ENCODE measurements at places on chromosomes 7 and 10. TPM values are rescaled to one million over a fixed set of nuclear protein-coding genes. Genes with fewer than 3 reads are reported as not detected.

DGKB gene
- total RNA-seq = not detected

TMEM273 gene
- 4.7 TPM for total RNA-seq

SLC18A3 gene
- total RNA-seq = not detected

NPY4R2 gene
- total RNA-seq = not detected

PLXNA4 gene
- total RNA-seq = 36.0 TPM

IFIT1B gene
- total RNA-seq = not detected

BAMBI gene
- 3.2 TPM for total RNA-seq

AP3M1 gene
- 80.6 TPM for total RNA-seq

OPALIN gene
- total RNA-seq = not detected

TRPV5 gene
- not detected for total RNA-seq

TSPAN33 gene
- total RNA-seq = not detected

SHTN1 gene
- 20.7 TPM for total RNA-seq

GRID2IP gene
- total RNA-seq = not detected

WDR86 gene
- total RNA-seq = not detected

OPN4 gene
- total RNA-seq = not detected

SOSTDC1 gene
- not detected for total RNA-seq

NEBL gene
- total RNA-seq = 2.2 TPM

WNT16 gene
- not detected for total RNA-seq

GNAT3 gene
- not detected for total RNA-seq

IL15RA gene
- 14.9 TPM for total RNA-seq

STEAP1 gene
- total RNA-seq = 62.9 TPM

HOXA6 gene
- not detected for total RNA-seq

CTNNA3 gene
- total RNA-seq = not detected

ELMO1 gene
- 77.8 TPM for total RNA-seq

SPAM1 gene
- total RNA-seq = not detected

GHRHR gene
- not detected for total RNA-seq

NUTM2E gene
- total RNA-seq = not detected

RHOBTB1 gene
- 30.3 TPM for total RNA-seq

DENND2A gene
- not detected for total RNA-seq

OPN1SW gene
- not detected for total RNA-seq

FGL2 gene
- 0.13 TPM for total RNA-seq

FBXO24 gene
- 0.27 TPM for total RNA-seq

UPK3B gene
- 0.13 TPM for total RNA-seq

MSMB gene
- not detected for total RNA-seq

ZMIZ2 gene
- 19.8 TPM for total RNA-seq

Measured in thoracic aorta endothelial cell (primary cell).